ENCODE measurements at places on chromosomes 16 and 17.

GRCh38 chr17:44111777-44112176, 11.7 kb downstream of the HDAC5 start:
- no peak for DNase-seq

DNA sequence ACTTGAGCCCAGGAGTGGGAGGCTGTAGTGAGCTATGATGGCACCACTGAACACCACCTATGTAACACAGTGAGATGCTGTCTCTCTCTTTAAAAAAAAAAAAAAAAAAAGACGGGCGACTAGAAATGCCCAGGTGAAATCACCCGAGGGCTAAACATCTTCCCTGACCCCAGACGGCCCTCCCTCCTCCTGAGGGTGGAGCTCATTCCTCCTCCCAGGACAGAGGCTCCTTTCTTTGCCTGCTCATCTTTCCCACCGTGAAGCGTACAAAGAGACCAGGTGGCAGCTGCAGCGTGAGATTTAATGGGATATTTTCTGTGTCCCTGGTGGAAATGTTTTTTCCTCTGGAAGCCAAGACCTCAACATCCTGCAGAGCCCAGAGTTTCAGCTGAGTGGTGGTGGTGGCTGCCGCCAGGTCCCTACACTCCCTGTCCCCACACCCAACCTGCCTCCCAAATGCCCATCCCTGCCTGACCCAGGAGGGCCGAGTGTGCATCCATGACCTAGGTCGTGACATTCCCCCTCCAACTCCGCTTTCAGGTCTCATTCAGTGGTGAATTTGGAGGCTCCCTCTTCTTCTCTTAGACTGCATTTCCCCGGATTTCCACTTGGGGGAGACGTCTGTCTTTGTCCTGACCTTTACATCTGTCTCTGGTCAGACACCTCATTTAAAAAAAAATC, 14.4 kb upstream of the GPRC5B start:
- DNase-seq: peak; percentile 45

- DNase-seq: no peak
Observed at GRCh38 chr16:64012166-64012565, 1109.7 kb downstream of the CDH11 start.

DNA sequence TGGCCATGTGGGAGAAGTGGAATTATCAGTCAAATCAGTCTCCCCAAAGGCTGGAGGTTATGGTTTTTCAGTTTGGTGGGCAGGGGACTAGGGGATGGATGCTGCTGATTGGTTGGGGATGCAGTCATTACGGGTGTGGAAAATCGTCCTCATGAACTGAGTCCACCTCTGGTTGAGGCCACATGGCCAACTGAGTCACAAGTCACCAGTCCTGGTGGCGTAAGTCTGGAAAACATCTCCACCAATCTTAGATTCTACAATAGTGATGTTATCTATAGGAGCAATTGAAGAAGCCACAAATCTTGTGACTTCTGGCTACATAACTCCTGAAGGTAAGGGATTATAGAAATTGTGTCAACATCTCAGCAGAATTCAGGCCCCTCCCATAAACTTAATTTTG, 5.2 kb upstream of the RNF135 start:
- no peak for DNase-seq

- DNase-seq: peak; percentile 61
Observed at GRCh38 chr17:7056386-7056785, 12.5 kb upstream of the SLC16A11 start.

DNA sequence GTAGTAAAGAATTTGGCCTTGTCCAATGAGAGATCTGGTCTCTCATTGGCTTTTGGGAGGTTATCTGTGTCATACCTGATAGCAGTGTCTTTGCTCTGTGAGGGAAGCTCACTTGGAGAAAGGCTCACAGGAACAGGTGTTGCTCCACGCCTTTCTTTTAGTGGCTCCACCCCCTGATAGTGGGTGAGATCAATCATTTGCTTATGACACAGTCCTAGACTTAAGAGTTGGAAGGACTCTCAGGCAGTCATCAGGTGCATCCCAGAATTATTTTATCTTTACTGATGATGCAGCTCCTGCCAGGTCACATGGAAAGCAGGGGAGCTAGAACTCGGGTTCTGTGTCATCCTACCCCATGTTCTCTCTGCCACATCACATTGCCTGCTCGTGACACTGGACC, 59.3 kb downstream of the CENPV start:
- no peak for DNase-seq

DNA sequence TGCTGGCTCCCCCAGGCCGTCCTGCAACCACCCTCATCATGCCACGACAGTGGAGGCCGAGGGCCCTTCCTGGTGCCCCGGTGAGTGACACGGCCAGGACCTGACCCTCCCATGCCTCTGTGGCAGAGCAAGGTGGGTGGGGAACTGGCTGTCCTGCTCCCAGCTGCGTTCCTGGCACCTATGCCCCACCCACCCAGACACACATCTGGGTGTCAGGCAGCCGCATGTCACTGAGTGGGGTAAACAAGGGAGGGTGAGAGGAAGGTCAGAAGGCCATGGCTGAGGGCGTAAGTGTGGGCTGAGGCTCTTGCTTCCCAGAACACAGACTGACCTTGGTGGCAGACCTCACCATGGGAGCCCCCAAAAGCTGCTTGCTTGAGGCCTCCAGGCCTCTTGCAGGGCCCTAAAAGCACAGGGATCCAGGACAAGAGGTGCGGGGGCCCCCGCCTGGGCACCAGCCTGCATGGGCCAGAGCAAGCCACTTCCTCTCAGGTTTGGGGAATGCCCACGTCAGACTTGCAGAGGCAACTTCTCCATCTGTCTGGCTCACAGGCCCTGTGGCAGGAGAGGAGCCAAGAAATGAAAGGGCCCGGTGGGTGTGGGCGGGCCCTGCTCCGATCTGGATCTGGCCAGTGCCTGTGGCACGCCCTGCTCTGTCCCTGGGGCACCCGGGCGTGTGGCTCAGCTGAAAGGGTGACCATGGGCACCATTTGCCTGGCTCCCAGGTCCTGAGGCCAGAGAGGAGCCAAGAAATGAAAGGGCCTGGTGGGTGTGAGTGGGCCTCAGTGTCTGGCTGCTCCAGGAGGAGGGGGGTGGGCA, 3.9 kb upstream of the CCDC57 start:
- DNase-seq: peak; percentile 75

DNA sequence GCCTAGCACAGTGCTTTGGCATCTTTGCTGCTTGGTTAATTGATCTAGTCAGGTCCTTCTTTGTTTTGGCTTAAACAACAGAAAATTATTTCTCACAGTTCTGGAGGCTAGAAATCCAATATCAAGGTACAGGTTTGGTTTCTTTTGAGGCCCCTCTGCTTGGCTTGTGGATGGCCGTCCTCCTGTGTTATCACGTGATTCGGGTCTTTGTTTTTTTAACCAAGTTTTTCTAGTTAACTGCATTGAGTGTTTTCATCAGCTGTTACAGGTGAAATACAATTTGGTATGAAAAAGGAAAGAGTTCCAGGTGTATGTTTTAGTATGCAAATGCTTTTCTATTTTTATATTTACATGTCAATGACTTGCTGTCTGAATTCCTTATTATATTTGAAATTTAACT, 2.8 kb downstream of the NLK start:
- no peak for DNase-seq

DNA sequence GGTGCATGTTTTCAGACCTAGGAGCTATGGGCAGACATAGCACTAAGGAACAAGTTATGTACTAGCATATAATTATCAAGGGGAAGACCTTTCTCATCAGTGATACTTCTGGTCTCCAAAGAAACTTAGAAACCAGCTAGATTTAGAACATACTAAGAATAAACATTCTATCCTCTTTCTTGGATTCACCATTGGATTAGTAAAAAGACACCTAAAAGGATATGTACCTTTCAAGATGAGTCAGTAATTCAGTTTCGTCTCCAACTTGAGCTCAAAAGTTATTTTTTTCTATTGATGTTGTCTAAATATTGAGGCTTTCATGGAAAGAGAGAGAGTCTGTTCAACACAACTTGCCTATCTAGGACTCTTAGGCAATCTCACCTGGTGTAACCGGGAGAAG, 13.2 kb downstream of the ZNF821 start:
- no peak for DNase-seq

DNA sequence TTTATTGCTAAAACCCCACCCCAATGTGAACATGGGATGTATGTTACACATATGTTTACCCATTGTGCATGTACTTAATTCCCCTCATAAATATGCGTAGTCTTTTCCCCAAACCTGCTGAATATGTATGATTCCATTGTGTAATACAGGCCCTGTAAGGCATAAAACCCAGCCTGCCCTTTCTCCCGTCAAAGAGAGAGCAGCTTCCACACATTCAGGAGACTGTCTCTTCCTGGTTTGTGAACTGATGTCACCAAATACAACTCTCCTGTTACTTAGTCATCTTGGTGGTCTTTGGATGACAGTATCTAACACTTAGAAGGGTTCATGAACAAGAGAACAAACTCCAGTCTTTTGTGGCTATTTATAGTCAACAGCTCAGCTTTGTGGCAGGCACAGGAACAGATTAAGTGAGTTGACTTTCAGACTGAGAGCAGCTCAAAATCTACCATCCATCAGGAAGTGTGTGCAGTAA, 24.7 kb upstream of the TMC7 start:
- peak; percentile 24 for DNase-seq

DNA sequence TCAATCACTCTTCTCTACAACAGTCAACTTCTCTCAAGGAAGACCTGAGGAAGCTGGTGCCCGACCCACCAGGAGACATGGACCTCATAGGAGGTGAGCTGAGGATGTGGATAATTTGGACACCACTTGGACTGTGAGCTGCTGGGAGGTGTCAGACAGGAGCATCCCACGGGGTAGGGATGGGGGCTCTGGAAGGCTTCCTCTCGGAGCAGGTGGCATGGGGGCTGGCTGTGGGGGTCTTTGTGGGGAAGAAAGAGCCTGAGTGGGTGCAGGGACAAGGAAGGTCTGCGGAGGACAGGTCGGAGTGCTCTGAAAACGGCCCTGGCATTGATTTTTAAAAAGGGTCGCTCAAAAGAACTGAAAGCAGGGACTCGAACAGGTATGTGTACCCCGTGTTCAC, 64.0 kb downstream of the TBC1D16 start:
- DNase-seq: no peak

DNA sequence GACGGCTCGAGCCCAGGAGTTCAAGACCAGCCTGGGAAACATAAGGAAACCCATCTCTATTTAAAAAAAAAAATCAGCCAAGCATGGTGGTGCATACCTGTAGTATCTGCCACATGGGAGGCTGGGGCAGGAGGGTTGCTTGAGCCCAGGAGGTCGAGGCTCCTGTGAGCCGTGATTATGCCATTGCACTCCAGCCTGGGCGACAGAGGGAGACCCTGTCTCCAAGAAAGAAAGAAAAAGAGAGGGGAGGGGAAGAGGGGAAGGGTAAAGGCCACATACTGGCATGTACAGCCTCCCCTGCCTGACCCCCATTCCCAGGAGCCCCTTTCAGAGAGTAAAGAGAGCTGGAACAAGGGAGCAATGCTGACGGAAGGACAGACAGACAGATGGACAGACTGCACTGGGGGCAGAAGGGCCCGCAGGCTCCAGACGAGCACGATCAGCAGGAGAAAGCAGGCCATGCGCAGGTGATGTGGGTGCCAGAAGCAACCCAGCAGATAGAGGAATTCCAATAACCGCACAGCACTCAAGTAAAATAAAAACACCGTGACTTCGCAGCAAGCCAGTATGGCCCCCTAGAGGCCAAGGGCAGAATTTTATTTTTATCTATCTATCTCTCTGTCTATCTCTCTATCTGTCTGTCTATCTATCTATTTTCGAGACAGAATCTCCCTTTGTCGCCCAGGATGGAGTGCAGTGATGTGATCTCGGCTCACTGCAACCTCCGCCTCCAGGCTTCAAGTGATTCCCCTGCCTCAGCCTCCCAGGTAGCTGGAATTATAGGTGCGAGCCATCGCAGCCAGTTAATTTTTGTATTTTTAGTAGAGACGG, 27.1 kb upstream of the SNN start:
- peak; percentile 76 for DNase-seq

GRCh38 chr16:24499193-24499814, 40.1 kb upstream of the RBBP6 start:
- DNase-seq: no peak

DNA sequence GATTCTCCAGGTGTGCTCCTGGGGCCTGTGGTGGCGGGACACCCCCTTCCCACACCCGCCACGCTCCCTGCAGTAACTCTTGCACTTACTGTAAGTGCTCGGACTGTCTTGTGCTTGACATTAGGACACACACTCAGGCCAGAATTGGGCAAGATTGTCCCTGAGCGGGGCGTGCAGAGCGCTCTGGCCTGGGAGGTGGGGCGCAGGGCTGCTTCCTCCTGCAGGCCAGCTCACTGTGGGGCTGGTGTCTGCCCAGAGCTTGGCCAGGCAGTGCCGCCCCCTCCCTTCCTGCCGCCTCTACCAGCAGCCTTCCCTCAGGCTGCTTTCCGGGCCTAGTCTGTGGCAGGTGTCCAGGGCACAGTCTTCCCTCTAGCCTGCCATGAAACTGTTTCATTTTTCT, 6.1 kb upstream of the ATP6V0C start:
- DNase-seq: no peak

DNA sequence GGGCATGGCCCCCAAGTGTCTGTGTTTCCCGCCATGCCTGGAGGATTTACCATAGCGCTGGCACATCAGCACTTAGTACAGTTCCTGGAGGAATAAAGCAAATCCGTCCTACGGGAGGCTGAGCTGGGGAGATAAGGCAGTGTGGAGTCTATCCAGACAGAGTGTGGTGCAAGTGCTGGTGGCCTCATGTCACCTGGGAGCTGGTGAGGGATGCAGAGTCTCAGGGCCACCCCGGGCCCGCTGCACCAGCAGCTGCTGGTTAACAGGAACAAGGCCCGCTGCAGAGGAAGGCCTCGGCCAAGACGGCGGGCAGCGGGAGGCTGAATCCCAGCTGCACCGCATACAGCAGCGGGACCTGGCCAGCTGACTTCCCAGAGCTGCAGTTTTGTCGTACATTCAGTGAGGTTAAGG, 57.3 kb upstream of the CDC42EP4 start:
- no peak for DNase-seq

GRCh38 chr16:35221482-35222185, 1762.2 kb downstream of the TP53TG3F start:
- no peak for DNase-seq

DNA sequence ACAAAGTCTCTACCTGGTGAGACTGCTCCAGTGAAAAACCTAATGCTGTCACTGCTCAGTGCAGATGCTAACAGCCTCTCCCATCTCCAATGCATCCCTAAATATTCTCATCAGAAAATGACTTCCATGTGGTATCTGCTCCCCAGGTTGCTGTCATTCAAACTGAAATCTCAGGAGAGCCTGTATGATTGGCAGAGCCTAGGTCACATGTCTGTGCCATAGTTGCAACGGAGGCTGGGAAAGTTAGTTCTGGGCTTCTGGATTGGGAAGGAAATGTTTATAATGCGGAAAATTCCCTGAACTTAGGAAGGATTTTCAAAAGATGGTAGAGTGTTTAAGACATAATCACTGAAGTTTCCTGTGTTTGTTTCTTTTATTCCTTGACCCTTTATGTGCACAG, 206.4 kb upstream of the ZKSCAN2 start:
- DNase-seq: no peak

- DNase-seq: no peak
Observed at GRCh38 chr17:49090878-49091594, 41.5 kb upstream of the B4GALNT2 start.

GRCh38 chr16:85573696-85574641, 39.2 kb upstream of the GSE1 start:
- no peak for DNase-seq
